ENCODE measurements at places on chromosomes 4 and X.

GRCh38 chrX:19886375-19886774 lies 1.0 kb downstream of the SH3KBP1 start:
- no peak for DNase-seq

- no peak for DNase-seq
Measured at GRCh38 chr4:28744066-28744465, 1883.4 kb downstream of the STIM2 start.

GRCh38 chr4:47469951-47470350 lies 6.4 kb upstream of the COMMD8 start:
- no peak for DNase-seq

GRCh38 chr4:78652282-78652876 lies 100.8 kb downstream of the ANXA3 start:
- DNase-seq: no peak

- no peak for DNase-seq
Measured at GRCh38 chr4:100372432-100372831, 145.4 kb downstream of the EMCN start.

GRCh38 chrX:40784516-40785151 lies 49.3 kb upstream of the MED14 start:
- DNase-seq: no peak

GRCh38 chrX:112687189-112687691 lies 7.5 kb upstream of the LHFPL1 start:
- no peak for DNase-seq

DNA sequence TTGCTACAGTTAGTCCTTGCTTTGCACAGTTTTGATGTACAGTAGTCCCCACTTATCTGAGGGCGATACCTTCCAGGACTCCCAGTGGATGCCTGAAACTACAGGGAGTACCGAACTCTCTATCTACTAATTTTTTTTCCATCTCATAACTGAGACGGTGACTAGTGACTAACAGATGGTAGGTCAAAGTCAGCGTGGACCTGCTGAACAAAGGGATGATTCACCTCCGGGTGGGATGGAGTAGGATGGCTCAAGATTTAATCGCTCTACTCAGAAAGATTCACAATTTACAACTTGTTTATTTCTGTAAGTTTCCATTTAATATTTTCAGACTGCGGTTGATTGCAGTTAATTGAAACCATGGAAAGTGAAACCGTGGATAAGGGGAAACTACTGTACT lies 655.8 kb downstream of the ZNF674 start:
- DNase-seq: no peak

DNA sequence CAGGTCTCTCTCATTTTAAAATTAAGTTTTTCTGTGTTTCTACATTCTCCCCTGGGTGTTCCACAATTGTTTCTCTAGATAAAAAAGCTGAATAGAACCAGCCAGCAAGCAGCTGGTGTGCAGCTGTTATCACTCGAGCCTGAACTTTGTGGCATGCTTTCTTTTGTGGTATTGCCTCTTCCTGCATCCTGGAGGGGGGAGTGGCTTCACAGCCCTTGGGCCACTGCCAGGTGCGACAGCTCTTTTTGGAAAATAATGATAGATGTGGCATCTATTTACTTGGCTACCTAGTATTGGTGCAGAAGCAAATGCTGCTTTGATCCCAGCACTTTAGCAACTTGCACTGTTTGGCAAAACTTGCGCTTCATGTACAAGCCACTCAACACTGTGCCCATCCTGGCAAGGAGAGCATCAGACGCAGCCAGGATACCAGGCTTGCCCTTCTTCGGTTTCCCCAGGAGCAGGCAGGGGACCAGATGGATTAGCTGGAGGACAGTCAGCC lies 69.4 kb downstream of the HMGB2 start:
- peak; percentile 86 for DNase-seq

DNA sequence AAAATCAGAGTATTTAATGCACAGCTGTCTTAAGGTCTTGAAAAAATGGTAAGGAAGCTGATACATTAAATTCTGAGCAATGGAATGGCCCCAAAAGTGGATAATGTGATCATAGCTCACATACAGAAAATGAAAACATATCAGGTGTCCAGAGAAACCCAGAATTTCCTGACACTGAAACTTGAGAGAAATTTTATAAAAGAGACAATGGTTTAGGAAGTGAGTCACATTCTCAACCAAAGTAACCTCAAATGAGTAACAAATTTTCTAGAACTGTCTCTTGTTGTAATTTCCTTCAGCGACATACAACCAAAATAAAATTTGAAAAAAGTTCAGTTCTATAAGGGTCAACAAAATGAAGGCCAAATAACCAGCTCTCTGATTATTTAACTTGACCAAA lies 37.4 kb upstream of the PACRGL start:
- no peak for DNase-seq

GRCh38 chr4:164326056-164326455 lies 427.9 kb upstream of the SMIM31 start:
- DNase-seq: no peak

DNA sequence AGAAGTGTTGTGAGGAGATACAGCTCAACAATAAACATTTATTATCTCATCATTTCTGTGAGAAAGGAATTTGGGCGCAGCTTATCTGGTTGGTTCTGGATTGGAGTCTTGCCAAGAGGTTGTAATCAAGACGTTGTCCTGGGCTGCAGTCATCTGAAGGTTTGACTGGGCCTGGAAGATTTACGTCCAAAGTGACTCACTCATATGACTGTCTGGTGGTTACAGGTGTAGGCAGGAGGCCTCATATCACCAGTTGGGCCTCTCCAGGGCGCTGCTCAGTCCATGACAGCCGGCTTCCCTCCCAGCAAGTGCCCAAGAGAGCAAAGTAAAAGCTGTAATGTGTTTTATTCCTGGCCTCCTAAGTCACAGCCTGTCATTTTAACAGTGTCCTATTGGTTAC lies 106.3 kb downstream of the USP46 start:
- DNase-seq: no peak

GRCh38 chr4:78711676-78712075 lies 64.5 kb upstream of the BMP2K start:
- no peak for DNase-seq

DNA sequence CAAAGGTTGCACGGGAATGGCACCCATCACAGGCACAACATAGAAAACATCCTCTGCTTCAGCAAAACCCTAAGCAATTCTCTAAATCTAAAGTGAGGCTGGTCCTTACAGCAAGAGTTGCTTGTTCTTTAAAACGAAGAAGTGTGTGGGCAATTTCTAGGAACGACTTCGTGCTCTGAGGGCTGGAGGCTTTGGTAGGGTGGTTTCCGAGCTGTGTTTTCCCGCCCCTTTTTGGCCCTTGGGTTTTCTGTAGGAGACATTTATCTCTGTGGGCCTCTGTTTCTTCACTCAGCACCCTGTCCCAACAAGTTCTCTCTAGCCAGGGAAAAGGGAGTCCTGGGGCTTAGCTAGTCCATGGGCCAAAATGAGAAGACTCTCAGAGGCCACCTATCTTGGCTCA lies 84.2 kb downstream of the SLC2A9 start:
- no peak for DNase-seq

DNA sequence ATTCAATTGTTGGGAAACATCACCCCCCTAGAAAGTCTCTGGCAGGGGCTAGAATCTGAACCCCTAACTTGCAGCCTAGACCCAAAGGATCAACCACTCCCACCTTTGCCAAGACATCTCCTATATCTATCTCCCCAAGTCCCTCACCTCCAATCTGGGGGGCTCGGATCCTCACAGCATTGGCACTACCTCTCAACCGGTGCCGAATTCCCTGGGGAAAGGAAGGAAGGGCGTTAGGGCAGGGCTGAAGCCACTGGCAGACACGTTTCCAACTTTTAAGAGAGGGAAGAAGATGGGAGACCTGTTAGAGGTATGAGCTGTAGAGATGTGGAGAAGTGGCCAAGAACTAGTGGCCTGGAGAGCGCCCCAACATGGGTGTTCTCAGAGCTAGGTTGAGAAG lies 2.7 kb downstream of the TIMM17B start:
- DNase-seq: no peak

GRCh38 chr4:70849291-70849690 lies 9.6 kb upstream of the GRSF1 start:
- no peak for DNase-seq

Data from cerebellum (tissue), 4 donors.